SIG-M5 (cell line): ENCODE measurements at places on chromosomes 11 and 22.

DNA sequence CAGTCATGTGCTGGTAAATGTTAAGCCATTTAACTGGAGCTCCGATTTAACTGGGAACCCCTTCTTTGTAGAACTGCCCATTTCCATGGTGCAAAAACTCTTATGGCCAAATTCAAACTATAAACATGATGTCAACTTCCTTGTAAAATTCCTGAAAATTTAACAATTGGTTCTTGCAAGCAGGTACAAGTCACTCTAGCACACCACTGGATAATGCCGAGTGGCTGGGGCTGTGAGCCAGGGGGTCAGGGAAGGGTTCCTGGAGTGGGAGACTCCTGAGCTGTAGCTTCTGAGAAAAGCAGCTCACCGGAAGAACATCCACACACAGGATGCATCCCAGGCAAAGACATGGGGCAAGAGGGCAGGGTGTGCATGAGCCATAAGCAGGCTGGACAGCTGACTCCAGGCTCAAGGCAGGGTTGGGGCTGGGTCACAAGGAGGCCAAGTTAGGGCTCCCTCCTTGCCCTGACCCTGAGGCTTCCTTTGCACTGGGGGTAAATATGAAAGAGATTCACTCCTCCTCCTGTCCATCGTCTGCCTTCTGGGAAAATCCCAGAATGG lies 18.2 kb downstream of the P2RY2 start:
- no peak for DNase-seq

DNA sequence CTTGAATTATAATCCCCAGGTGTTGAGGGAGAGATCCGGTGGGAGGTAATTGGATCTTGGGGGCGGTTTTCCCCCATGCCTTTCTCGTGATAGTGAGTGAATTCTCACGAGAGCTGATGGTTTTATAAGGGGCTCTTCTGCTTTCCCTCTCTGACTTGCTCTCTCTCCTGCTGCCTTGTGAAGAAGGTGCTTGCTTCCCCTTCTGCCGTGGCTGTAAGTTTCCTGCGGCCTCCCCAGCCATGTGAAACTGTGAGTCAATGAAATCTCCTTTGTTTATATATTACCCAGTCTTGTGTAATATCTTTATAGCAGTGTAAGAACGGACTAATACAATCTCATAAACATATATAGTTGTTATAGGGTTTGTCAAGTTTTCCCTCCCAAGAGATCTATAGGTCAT lies 32.8 kb downstream of the KCNE3 start:
- peak; percentile 23 for DNase-seq

DNA sequence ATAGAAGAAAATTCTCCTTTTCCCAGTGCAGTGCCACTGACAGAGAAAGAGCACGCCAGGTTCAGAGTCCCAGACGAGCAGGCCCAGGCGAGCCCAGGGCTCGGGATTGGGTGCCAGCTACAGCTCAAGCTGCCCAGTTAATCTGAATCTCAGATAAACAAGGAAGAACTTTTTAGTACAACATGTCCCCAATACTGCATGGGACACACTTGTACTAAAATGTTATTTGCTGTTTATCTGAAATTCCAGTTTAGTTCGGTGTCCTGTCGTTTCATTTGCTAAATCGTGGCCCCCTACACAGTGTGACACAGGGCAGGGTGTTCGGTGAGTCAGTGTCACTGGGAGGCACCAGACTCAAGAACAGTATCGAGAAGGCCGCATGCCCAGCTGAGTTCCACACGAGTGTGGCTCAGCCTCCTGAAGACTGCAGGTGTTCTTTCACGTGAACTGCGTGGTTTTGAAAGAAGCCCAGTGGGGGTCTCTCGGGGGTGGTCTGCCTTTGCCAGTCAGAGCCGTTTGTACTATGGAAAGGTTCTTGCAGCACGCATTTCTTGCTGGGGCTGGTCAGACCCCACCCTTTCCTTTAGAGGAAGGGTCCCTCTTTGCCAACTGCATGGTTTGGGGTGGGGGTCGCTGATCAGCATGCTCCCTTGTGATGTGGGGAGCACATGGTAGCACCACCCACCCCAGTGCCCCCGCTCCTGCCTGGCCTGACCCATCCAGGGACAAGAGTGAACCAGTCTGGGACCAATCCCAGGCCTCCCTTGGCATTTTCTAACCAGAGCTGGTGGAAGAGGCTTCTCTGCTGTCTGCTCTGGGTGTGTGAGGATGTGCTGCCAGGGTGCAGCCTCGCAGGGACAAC lies 115.6 kb upstream of the B3GAT1 start:
- no peak for DNase-seq

DNA sequence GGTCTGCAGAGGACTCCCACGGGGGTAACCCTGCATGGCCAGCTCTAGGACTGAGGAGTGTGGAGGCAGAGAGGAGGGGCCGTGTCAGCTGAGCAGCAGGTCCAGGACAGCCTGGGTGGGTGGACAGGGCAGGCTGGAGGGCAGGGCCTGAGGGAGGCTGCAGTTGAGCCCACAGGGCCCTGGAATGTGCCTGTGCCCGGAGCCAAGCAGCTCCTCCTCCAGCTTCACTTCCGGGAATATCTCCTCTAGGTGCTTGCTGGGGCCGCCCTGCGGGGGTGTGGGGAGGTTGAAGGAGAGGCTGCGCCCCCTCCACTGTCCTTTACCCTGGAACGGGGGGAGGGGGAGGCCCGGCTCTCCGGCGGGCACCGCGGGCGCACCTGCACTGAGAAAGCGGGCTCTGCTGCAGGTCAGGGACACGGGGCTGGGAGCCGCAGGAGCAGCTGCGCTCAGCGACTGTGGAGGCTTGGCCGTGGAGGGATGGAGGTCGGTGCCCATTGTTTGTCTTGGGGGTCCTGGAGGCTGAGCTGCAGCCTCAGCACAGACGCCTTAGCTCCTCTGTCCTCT lies 1293.2 kb downstream of the BRD1 start:
- no peak for DNase-seq

- no peak for DNase-seq
These were observed 1.6 kb upstream of the TRIM29 start for GRCh38 chr11:120139316-120140069.
